ENCODE measurements at places on chromosomes 7 and 10. TPM values are rescaled to one million over a fixed set of nuclear protein-coding genes. Genes with fewer than 3 reads are reported as not detected.

- no peak for DNase-seq
These were observed 723.6 kb downstream of the INHBA start for GRCh38 chr7:40979296-40979695.

GHRHR gene
- 0.68 TPM for polyA plus RNA-seq

DNA sequence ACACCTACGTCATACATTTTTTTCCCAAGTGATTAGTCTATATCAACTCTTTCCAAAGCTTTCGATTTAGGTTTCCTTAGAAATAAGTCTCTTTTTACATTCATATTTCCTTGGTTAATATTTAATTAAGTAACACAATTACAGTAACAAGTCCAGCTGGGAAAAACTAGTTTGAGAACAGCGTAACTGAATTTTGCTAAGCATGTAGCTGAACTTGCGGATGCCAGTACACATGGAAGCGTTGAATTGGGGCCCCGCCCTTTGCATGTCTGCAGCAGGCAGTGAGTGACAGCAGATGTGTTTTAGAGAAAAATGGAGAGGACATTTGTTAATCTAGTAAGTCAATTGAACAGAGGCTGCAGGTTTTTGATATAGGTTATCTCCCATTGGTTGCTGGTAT, 72.5 kb downstream of the TAF3 start:
- no peak for DNase-seq

DNA sequence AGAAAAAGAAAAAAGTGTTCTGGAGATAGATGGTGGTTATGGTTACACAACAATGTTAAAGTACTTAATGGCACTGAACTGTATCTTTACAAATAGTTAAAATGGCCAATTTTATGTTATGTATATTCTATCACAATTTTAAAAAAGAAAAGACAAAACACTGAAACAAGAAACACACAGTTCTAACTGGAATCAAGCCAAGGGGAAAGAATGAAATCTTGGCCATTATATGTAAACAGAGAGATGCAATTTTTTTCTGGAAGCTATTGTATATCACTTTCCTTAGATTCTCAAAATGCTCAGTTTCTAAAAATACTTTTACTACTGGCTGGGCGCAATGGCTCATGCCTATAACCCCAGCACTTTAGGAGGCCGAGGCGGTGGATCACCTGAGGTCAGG, 4.1 kb downstream of the COA1 start:
- no peak for DNase-seq

GRCh38 chr10:34954142-34954541, 136.0 kb downstream of the CUL2 start:
- no peak for DNase-seq

DNA sequence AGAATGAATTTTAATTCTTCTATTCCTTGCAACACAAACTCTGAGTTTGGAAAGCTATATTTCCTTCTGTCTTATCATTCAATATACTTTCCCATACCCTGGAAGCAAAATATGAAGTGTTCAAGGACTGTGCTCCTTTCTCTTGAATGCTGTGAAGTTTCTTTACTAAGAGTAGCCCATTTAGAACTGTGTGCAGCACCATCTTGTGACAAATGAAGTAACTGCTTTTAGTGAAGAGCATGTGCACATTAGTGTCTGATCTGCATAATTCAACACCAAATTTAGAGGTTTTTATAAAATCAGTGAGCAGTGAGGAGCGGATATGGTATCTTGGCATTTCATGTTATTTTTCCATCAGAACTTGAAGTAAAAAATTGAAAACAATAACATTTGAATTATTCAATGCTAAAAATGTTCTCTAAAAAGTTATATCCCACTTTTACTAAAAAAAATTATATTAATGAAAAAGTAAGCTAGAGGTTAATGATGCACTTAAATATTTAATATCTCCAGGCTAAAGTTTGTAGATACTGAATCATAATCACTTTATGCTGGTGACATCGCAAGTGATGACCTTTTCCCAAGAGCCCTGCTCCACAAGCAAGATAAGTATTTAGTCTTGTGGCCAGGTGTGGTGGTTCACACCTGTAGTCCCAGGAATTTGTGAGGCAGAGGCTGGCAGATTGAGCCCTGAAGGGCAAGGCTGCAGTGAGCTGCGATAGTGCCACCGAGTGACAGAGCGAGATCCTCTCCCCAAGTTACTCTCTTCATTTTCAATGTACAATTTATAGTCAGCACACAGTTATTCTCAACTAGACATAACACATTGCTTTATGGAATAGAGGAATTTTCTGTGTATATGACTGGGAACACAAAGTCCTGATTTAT, 108.8 kb upstream of the PCLO start:
- DNase-seq, result no peak

DNA sequence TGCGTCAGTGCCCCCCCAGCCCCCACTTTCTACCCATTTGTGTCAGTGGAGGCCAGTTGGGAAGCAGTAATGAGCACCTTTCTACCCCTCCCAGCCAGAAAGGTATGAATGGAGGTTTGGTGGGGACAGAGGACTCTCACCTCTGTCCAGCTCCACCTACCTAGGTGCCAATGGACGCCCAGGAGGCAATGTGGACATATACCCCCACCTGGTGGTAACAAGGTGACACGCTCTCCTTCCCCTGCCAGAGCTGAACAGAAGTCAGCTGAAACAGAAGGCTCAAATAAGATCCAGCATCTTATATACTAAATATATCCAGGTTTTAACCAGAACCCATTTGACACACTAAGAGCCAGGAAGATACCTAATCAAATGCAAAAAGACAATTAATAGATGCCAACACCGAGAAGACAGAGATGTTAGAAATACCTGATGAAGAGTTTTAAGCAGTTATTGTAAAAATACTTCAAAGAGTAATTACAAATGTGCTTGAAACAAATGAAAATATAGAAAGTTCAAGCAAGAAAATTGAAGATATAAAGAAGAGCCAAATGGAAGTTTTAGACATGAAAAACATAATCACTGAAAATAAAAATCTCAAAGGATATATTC, 18.4 kb upstream of the SORCS3 start:
- DNase-seq, result no peak

NEUROG3 gene
- polyA plus RNA-seq, result 0.14 TPM

- DNase-seq, result peak; percentile 63
These were observed 191.9 kb downstream of the MAD1L1 start for GRCh38 chr7:2040893-2041270.

IL15RA gene
- polyA plus RNA-seq, result 12.0 TPM

GRCh38 chr7:151657173-151657572, 137.5 kb upstream of the RHEB start:
- DNase-seq, result no peak

PSD gene
- 3.8 TPM for polyA plus RNA-seq

DNA sequence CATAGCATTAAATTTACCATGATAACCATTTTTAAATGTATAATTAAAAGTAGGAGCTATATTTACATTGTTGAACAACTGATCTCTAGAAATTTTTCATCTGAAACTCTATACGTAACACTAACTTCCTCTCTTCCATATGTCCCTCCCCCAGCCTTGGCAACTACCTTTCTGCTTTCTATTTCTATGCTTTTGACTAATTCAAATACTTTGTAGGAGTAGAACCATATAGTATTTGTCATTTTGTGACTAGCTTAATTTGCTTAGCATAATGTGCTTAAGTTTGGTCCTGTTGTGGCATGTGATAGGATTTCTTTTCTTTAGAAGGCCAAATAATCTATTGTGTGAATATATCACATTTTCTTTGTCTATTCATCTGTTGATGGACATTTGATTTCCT, 225.3 kb upstream of the POT1 start:
- DNase-seq, result no peak

- DNase-seq, result no peak
These were observed 168.8 kb upstream of the KLF14 start for GRCh38 chr7:130902755-130903357.

- DNase-seq, result no peak
These were observed 103.2 kb downstream of the NPSR1 start for GRCh38 chr7:34761206-34761605.

DNA sequence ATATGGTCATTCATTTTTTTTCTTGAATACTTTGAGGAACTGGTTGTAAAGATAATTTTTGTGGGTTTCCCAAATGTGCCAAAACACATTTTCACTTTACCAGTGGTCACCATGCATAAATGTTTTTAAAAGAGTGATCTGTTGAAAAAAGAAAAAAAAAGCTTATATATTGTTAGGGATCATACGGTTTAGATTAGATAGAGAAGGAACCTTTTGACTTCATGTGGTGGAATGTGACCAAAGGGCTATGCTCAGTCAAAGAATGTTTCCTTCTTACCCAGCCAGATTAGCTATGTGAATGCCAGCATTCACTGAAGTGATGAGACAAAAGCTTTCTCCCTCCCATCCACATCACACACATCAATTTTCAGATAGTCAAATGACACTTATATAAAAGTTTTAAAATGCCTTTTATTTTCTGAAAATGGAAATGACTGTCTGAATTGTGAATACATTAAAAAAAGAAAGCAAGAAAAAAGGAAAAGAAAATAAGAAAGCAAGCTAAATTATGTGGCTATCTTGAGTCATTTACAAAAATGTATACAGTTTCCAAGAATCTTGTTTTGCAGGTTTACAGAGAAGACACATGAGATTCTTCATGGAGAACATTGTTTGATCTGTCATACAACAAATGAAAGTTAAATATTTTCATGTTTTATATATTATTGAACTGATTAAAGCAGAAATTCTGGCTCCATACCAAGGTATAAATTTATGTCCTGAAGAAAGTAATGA, 8.6 kb upstream of the CPED1 start:
- DNase-seq, result no peak

DNA sequence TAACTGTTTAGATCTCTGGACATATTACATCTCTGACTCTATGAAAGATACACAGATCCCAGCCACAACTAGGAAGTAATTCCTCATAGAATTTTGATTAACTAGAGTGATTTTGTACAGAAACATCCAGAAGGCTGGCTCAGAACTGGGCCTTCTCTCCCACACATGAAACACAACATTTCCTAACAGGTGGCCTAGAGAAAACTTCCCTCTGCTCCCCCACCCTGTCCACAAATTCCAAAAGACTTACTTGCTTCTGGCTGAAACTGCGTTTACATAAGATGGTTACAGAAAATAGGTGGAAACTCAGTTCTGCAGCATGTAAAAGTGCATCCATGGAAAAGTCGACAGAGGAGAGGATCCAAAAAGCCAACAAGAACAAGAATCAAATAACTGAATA, 132.9 kb downstream of the FZD1 start:
- DNase-seq, result no peak

DNA sequence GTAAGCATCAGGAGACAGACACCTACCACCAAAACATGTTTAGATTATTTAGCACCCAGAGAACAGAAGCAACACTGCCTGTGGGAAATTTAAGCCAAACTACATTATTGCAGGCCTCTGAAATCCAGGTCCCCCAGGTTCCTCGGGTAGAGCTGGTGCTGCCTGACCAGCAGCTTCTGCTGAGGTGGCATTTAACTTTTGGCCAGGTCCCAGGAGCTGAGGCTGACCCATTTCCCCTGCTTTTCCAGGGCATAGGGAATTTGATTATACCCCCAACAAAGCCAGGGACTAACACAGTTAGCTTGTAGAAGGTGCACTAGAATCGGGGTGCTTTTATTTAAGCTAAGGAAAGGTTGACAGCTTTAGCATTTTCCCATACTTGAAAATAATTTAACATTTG, 4.7 kb downstream of the LRRC4 start:
- DNase-seq, result no peak

NUDT5 gene
- polyA plus RNA-seq, result 47.2 TPM

GRCh38 chr7:128307061-128307460, 36.6 kb downstream of the RBM28 start:
- DNase-seq, result no peak

- DNase-seq, result no peak
These were observed 50.5 kb upstream of the HBP1 start for GRCh38 chr7:107118109-107118900.

CALCR gene
- polyA plus RNA-seq, result 0.07 TPM

SPACDR gene
- polyA plus RNA-seq, result 2.4 TPM

All from thymus (tissue), 14 donors.